Activated CD8-positive, alpha-beta memory T cell treated with anti-CD3 and anti-CD28 coated beads for 24 hours (primary cell): ENCODE measurements at places on chromosomes 16 and 17.

DNA sequence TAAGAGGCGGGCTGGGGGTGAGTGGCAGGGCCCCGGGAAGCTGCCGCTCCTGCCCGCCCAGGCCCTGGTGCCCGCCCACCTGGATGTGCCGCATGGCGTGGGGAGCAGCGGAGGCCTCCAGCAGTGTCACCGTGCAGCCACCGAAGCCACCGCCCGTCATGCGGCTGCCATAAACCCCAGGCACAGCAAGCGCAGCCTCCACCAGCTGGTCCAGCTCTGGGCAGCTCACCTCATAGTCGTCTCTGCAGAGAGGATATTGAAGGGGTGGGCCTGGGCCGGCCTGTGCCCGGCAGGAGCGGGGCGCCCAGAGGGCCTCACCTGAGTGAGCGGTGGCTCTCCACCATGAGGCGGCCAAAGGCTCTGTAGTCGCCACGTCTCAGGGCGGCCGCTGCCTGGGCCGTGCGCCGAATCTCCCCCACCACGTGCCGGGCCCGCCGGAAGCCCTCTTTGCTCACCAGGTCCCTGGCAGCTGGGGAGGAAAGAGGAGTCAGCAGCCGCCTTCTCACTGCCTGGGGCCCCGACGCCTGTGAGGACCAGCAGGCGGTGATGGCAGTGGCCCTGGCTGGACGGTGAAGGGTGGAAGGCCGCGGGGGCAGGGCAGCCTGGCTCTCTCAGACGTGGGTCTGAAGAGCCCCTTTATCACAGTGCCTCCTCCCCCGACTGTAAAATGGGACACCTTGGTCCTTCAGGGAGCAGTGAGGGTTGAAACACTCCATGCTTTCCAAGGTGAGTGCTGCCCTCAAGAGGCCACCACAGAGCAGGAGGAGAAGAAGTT lies 6.7 kb downstream of the GALK1 start:
- no peak for DNase-seq

DNA sequence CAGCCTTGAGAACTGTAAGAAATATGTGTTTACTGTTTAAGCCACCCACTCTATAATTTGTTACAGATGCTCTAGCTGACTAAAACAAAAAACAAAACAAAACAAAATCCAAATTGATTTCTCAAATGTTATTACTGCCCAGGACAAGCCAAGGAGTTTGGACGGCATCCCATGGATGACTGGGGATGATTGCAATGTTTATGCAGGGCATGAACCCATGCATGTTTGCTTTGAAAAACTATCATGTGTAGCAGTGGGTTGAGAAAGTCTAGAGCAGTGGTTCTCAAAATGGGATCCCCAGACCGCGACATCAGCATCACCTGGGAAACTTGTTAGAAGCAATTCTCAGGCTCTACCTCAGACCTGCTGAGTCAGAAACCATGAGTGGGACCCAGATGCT lies 223.2 kb upstream of the PSMD7 start:
- DNase-seq, result no peak

DNA sequence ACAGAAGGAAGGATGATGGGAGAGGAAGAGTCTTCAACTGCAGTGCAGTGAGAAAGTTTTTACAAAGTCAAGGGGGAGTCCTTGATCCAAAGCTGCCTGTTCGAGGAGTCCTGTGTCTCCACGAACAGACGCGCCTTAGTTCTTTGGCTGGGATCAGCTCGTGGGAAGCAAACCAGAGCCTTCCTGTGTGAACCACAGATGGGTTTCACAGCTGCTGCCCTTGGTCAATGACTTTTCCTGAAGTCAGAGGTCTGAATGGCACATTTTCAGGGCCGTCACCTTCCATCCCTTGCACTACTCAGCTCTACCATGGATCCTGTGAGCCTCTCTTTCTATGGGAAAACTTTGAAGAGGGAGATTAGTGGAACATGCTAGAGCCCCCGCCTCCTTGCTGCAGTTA lies 4.2 kb upstream of the SBK1 start:
- no peak for DNase-seq

GRCh38 chr17:14712611-14713021 lies 411.7 kb downstream of the HS3ST3B1 start:
- DNase-seq, result no peak

DNA sequence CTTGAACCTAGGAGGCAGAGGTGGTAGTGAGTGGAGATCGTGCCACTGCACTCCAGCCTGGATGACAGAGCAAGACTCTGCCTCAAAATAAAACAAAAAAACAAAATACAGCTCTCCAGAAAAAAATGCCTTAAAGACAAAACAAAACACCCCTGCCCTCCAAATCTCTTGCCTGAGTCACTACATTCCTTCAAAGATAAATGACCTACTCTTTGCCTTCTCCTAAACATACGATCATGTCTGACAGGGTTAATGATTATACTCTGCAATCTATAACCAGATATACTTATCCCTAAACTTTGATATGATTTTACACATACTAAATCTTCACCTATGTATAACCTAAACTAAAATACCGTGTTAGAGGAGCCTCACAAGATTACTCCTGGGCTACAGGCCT lies 1.4 kb upstream of the SETD6 start:
- DNase-seq, result no peak

- DNase-seq, result no peak
These were observed 48.8 kb downstream of the MYH11 start for GRCh38 chr16:15808071-15808470.

GRCh38 chr17:8793649-8794048 lies 5.5 kb downstream of the MFSD6L start:
- no peak for DNase-seq

DNA sequence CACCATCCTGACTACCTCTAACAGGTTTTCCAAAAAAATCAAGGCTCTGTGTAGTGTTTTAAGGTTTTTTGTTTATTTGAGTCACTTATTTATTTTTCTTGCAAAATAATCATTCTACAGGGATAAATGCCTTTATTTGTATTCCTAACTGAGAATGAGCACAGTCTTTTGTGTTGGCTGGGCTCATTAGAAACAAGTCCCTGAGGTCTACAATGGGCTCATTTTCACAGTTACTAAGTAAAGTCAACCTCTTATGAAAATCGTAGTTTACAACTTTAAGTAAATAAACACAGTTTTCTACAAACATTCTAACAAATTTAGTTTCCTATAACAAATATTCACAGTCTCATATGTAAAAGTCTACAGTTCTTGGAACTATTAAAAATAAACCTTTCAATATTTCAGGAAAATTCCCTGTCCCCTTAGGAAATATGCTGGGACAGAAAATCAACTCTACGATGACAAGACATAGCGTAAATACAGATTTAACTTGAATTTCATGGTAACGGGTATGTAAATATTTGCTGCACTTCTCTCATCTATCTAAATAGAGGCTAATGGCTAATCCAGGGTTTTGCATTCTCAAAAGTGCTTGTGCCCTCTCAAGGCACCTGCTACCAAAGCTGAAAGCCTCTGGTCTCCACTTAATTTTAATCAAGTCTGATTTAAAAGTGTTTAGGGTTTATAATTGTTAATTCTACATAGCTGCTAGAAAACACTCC lies 31.5 kb upstream of the CDH5 start:
- no peak for DNase-seq

GRCh38 chr17:30579610-30580315 lies 102.6 kb downstream of the GOSR1 start:
- DNase-seq, result no peak

- no peak for DNase-seq
These were observed 22.9 kb downstream of the PRCD start for GRCh38 chr17:76562734-76563148.
